ENCODE measurements at places on chromosomes 5 and 9.

GRCh38 chr5:32272746-32273145, 40.0 kb downstream of the MTMR12 start:
- no peak for DNase-seq

DNA sequence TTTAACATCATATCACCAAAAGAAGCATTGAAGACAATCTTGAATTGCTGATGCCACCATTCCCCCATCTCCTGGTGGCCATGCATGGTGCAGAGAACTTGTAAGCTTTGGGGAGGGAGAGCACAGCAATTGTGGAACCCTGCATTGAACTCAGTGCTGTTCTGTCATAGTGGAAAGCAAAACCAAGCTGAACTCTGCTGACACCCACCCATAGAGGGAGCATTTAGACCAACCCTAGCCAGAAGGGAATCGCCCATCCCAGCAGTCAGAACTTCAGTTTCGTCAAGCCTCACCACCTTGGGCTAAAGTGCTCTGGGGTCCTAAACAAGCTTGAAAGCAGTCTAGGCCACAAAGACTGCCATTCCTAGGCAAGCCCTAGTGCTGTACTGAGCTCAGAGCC, 37.4 kb upstream of the RUSC2 start:
- no peak for DNase-seq

GRCh38 chr5:169875091-169875728, 105.1 kb downstream of the INSYN2B start:
- no peak for DNase-seq

DNA sequence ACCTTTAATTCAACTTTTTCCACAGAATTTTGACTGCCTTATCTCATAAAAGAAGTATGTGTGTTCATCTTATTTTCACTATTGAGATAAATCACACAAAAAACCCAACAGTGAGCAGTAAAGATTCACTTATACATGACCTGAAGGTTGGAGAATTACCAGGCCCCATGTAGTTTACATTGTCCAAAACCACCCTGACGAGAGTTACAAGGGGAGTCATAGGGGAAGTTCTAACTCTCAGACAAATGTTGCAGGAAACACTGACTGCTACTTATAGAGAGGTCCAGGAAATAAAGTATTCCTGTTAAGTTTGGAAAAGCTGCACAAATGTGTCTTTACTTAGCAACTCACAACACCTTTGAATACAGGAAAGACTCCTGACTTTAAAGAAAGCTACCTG, 14.1 kb downstream of the SPATA9 start:
- DNase-seq, result no peak

Data from NCI-H1436 treated with DMSO at 0.1 percent for 48 hours (cell line).